ENCODE measurements at places on chromosomes 5 and 9.

DNA sequence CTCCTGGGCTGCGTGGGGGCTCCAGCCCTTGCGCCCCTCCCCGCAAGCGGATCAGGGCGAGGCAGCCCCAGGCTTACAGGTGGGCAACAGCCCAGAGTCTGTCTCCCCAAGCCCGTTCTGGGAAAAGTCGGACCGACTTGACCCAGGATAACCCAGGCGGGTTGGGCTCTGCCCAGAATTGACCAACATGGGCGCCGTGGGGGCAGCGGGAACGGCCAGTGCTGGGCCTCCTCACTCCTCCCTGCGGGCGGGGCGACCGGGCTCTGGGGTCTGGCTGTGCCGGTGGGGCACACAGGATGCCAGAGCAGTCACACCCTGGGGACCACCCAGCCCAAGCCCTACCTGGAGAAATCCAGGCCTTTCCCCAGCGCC, 15.3 kb upstream of the SYNPO start:
- DNase-seq, result no peak

GRCh38 chr5:168339109-168339771, 47.8 kb downstream of the WWC1 start:
- DNase-seq, result no peak

- no peak for DNase-seq
These were observed 166.6 kb downstream of the AP3B1 start for GRCh38 chr5:78127875-78128274.

DNA sequence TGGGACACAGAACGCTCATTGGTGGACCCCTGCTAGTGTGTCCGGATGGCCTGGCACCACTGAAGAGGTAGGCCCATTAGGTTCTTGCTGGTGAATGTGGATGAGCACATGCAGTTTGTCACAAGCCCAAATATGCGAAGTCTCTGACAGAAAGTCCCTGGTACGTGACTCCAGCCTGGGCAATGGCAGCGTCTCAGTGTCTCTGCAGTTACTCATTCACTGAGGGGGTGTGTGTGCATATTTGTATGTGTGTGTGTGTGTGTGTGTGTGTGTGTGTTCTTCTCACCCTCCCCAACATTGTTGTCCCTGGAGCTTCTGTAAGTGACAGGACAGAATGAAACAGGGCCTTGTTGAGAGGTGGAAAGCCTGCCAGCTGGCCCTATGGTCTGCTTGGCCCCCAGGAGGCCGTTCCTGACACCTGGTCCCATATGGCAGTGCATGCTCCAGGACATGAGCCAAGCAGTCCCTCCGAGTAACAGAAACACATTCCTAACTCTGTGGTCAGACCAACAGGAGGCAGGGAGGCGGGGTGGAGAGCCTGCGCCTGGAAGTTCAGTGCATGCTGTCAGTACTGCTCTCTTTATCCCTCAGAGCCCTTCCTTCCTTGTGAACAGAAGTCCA, 169.9 kb downstream of the SLC28A3 start:
- DNase-seq, result no peak

GRCh38 chr9:122382901-122383850, 12.4 kb downstream of the PTGS1 start:
- no peak for DNase-seq

DNA sequence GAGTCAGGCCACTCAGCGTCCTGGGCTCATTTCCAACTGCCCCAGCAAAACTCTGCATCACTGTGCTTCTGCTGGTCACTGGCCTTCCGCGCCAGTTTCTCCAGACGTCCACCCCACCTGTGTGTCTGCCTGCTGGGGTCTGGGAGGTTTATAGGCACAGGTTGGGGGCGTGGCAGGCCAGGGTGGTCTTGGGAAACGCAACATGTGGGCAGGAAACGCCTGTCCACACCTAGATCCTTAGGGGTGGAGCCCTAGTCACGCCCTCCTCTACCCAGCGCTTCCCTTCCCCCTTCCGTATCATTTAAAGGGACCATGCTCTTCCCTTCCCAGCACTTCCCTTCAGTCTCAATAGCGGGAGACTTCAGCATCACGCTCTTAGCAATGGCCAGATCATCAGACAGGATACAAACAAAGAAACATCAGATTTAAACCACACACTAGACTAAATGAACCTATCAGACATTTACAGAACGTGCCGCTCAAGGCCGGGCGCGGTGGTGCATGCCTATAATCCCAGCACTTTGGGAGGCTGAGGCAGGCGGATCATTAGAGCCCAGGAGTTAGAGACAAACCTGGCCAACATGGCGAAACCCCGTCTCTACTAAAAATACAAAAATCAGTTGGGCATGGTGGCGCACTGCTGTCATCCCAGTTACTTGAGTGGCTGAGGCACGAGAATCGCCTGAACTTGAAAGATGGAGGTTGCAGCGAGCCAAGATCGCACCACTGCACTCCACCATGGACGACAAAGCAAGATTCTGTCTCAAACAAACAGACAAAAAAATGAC, 11.8 kb upstream of the BTNL9 start:
- no peak for DNase-seq

GRCh38 chr9:81540142-81540710, 149.1 kb downstream of the TLE1 start:
- DNase-seq, result no peak

GRCh38 chr9:77595426-77596095, 52.6 kb downstream of the GNA14 start:
- no peak for DNase-seq

DNA sequence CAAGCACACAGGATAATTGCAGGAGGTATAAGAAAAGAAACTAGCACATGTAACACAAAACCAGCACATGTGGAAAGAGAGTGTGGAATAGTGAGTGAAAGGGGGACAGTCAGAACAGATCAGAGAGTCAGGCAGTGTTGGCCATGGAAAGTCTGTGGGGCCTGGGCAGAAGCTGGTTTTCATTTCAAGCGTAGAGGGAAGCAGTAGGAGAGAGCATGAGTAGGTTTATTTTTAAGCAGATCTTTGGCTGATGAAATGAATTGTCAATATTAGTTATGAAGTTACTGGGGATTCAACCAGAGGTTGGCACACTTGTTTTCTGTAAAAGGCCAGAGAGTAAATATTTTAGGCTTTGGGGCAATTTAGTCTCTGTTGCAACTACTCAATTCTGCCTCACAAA, 283.1 kb downstream of the SMARCA2 start:
- no peak for DNase-seq

DNA sequence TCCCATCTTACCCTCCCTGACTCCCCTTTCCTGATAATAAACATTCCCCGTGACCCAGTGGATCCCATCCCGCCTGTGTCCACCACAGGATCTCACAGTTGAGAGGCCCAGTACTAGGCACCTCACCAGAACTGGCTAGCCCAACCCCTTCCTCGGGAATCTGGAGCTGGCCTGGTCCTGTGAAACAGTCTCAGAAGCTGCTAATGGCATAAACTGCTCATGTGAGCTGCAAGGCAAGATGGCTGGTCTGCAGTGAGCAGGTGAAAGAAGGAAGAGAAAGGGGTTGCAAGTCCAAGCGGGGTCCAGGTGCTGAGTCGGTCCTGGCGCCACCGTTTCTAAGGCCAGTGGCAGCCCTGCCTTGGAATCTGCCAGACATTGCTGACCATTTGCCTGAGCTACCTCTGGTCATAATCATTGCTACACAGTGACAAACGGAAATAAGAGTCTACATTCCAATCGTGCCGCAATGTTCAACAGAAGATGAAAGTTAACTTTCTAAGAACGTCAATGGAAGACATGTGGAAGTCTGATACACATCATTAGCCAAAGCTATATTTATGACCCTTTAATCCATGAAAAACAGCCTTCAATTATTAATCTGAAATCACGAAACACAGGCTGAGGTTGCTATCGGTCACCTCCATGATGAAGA, 33.7 kb downstream of the DNAH5 start:
- no peak for DNase-seq

DNA sequence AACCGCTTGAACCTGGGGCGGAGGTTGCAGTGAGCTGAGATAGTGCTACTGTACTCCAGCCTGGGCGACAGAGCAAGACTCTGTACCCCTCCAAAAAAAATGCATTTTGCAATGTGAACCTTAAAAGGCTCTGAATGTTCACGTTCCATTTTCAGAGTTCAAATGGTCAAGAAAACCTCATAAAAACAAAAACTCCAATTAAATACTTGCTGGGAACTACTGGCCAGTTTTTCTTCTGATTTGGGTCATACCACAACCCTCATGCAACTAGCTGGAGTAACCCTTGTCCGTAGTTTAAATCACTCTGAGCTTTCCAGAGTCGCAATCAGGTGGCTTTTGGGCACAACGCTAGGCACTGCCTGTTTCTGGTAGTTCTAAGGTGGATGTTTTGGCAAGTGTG, 2.3 kb upstream of the OTULINL start:
- DNase-seq, result no peak

- no peak for DNase-seq
These were observed 8.5 kb upstream of the FEM1C start for GRCh38 chr5:115553082-115553481.

GRCh38 chr5:8418049-8418426, 549.1 kb downstream of the MTRR start:
- DNase-seq, result no peak

DNA sequence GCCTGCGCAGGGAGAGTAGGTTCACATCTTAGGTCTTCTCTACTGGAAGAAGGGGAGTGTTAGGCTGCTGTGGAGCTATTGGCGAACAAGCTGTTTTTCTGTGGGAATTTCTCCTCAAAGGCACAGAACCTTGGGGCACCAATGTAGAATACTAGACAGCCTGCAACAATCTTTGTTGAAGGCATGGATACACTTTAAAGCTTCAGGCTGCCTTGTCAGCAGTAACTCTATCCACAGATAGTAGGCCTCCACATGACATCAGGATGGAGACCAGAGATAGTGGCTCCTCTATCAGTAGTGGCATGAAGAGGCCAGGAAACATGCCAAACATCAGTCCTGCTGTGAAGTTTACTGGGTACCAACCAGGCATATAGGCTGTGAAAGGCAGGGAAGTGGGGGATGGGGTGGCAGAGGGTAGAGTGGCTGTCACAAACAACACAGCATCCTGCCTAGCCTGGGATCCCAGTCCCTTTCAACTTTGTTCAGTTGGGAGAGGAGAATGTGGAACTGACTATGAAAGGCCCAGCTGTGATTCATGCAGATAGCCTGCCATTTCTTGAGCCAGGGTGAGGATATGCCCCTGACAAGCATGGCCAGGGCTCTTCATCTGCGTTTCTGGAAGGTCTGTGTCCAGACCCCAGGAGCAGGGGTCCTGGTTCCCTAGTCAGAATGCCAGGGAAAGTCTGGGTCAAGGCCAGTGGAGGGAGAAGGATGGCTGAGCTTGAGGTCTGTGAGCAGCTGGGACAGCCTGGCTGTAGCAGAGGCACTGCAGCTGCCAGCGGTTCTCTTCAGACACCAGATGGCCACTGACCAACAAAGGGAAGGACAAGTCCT, 1.0 kb upstream of the HK3 start:
- DNase-seq, result no peak

Data from amygdala (tissue), 56 donors.